ENCODE measurements at places on chromosomes 16 and 17.

DNA sequence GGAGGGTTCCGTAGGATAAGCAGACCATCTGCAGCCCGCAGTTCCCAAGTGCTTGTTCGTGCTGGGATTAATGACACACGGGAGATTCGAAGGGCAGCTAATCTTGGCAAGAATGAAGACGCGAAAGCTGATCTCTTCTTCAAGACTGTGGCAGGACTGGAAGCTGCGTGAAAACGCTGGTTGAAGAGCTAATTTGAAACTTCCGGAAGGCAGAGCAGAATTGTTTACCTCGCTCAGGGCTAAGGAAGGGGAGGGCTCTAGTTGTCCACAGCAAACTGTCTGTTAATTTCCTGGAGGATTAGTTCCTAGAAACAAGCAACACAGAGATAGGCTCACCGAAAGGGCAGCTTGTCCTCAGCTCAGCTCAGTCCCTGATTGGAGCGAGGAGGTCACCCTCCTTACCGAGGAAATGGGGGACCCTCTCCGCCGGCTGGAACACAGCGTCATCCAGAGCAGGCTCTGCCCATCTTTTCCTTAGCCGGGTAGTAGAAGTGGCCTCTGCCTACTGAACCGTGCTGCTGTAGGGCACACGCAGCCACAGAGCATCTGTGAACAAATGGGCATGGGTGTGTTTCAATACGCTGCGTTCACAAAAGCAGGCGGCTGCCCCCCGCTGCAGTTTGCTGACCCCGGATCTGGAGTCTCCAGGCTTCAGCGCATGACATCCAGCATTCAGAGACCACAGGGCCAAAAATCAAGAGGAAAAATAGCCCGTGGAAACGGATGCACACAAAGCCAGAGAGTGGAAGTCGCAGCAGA lies 16.7 kb upstream of the BAIAP2 start:
- DNase-seq, result no peak

DNA sequence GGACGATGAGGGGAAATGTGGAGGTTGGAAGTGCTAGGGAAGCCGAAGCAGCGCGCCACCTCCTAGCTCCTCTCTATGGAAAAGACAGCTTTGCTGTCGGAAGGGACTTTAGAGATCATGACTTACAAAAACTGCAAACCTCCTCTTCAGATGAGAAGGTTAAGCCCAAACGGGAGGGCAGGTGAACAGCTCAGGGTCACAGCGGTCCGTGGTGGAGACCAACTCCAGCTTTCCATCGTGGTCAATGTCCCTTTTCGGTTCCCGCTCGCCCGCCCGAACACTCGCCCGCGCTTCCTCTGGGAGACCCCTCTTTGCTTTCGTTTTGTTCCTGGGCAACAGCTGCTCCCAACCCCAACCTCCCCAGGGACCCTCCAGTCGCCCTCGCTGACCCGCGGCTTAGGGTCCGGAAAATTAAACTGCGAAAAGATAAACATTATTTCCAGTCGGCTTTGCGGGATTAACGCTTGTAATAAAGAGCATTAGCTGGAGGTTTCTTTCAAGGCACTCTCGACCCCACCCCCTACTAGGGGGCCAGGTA lies 7.7 kb downstream of the IRX6 start:
- DNase-seq, result no peak

GRCh38 chr17:61489719-61490490 lies 37.7 kb downstream of the TBX4 start:
- no peak for DNase-seq

GRCh38 chr17:21689604-21690003 lies 2.7 kb upstream of the KCNJ18 start:
- DNase-seq, result peak; percentile 70
